ENCODE measurements at places on chromosomes 12 and 14.

DNA sequence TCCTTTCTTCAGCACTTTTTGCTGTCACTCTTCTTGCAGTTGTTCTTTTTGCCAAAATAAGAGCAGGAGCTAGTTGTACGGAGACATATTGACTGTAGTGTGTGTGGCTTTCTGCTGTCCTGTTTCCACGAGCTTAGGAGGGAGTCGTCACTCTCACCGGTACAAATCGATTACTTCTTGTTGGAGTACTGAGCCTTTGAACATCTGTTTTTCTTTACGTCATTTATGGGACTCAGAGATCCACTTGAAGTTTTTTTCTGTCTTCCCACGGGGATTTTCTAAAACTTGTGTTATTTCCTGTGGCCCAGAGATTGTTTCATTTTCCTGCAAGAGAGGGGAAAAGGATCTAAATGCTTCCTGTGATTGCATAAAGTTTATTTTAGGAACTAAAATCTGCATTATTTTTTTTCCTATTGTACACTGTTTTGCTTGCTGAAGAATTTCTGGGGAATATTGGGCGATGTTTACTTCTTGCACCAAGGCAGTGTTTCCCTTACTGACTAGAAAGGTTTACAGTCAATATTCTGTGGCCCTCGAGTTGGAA, 199.8 kb upstream of the ARHGAP5 start:
- no peak for DNase-seq

- no peak for DNase-seq
These were observed 34.9 kb downstream of the AEBP2 start for GRCh38 chr12:19474147-19474546.

DNA sequence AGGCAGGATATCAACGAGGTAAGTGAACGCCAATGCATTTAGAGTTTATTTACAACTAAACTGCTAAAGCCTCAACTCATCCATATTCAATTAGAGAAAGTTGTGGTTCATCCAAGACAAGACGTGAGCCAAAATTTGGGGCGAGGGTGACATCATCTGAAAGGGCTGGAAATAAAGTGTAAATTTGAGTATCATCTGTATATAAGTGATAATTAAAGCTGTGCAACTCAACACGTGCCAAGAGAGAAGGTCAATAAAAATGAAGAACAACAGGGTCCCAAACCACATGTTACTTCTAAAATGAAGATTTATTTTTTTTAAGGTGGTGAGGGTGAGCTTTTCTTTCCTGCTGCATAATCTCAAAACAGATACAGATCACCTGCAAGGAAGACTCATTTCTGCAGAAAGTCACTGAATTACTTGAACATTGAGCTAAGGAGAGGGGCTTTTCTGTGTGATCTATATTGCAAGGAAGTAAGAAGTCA, 203.6 kb downstream of the EFCAB11 start:
- DNase-seq, result peak; percentile 64

GRCh38 chr14:104130974-104131651, 7.3 kb upstream of the KIF26A start:
- peak; percentile 40 for DNase-seq

GRCh38 chr12:104304261-104305009, 896 bp downstream of the EID3 start:
- DNase-seq, result no peak

DNA sequence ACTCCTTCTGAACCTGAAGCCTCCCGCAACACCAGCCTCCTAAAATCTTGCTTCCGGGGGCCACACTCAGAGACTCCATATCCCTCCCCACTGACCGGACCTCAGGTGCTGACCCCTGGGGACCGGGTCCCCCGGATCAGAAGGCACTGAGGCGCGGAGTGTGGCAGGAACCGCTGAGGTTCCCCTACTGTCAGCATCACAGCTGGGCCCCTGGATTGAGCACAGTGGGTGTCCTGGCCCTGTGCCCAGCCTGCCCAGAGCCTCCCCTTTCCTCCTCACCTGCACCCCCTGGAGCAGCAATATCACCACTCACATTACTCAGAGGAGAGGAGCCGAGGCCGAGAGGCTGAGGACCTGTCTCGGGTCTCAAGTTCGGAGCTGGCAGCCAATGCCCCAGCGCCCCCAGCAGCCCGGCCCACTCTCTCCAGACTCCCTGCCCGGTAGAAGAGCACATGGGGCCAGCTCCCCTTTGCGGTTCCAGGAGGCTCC, 101.2 kb upstream of the EIF5 start:
- no peak for DNase-seq

DNA sequence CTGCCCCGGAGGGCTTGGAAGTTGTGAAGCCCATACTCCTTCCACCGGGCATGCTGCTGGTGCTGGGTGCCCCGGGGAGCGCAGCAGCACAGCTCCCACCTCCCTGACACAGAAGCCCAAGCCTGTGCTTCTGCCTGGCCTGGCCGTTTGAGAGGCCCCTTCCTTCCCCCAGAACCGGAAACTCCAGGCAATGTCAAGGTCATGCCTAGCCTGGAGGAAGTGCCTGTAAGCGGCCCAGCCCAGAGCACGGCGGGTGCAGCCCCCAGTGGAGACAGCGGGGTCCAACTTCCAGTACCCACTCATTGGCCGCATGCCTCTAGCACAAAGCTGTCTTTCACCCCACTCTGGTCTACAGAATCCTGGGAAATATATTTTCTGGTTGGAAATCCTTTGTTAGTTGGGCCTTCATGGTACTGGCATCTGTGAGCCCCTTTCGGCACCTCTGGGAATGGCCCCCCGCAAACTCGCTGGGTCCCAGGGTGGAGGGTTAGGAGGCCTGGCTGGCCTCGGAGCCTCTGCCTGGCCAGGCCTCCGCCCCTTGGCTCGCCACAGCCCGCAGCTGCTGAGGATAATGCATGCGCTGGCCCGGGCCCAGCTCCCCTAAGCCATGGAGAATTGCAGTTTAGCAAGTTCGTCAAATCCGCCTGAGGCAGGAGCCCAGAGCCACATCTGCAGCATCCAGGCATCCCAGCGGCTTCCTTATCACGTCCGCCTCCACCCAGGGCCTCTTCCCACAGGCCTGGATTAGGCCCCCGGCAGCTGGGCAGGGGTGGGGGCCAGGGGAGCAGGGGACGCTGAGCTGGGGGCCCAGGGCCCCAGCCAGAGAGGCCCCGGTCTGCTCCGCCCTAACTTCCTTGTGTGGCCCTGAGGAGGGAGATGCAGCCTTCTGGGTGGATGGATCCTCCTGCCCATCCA, 48.9 kb upstream of the DLK1 start:
- DNase-seq, result no peak

DNA sequence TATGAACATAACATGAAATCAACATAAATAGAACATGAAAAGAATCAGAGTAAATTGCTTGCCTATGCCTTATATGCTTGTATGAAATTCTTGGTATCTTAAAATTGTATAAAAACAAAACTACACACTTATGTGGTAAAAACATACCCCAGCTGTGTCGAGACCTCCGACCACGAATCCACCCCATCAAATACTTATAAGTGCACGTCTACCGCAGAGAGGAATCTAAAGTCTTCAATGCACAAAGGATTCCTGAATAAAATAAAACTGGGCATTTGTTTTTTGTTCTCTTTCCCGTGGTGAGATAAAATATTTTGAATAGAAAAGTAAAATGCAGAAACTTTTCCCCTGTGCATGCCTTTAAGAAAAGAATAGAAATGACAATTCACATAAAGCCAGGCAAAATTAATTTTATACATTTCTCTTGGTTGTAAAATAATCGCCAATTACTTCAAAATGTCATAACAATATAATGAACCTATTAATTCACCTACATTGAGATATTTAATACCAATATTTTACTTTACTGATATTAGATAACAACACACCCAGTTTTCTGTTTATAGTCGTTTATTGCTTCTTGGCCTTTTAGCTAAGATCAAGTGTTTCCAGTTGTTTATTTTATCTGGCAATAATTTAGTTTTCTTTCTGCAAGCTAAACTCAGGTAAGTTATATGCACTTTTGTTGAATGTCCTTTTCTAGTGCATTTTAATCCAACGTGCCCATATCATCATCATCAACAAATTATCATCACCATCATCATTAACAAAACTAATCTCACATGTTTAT, 1.0 kb downstream of the KLRK1 start:
- DNase-seq, result no peak

GRCh38 chr14:52380294-52380693, 66.2 kb downstream of the PTGER2 start:
- no peak for DNase-seq

- DNase-seq, result no peak
These were observed 8.4 kb upstream of the CALM1 start for GRCh38 chr14:90388437-90388836.

- DNase-seq, result no peak
These were observed 267.8 kb downstream of the KTN1 start for GRCh38 chr14:55847766-55848165.

GRCh38 chr12:6271281-6271680, 39.2 kb upstream of the PLEKHG6 start:
- no peak for DNase-seq

DNA sequence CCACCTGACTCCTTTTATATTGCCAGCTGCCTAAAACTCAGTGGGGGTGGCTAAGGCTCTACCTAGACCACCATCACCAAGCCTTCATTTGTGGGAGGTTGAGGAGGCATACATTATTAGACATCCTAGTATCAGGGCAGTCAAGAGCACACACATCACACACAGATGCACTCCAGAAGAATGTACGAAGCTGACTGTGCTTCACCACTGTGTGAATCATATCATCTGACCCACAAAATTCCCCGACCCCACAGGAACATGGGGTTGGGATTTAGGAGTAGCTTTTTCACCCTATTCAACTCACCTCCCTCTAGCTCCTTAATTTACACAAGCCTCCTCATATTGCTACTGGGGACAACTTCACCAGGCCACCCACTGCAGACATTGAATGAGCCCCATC, 64.8 kb upstream of the BDKRB2 start:
- no peak for DNase-seq

DNA sequence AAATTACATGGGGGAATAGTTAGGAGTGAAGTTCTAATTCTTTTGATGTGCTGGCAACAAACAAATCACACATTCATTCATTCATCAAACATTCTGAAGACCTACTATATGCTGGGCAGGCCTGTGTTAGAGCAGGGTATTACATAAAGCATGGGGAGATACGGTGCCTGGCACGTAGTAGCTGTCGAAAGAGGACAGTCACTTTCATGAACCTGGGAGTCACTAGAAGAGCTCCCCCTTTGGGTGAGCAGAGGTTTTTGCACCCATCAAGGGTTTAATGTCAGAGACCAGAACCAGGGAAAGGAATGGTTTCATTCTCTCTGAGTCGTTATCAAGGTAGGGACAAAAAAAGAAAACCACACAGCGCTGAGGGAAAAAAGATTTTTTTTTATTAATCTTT, 10.0 kb downstream of the LHX5 start:
- DNase-seq, result no peak

DNA sequence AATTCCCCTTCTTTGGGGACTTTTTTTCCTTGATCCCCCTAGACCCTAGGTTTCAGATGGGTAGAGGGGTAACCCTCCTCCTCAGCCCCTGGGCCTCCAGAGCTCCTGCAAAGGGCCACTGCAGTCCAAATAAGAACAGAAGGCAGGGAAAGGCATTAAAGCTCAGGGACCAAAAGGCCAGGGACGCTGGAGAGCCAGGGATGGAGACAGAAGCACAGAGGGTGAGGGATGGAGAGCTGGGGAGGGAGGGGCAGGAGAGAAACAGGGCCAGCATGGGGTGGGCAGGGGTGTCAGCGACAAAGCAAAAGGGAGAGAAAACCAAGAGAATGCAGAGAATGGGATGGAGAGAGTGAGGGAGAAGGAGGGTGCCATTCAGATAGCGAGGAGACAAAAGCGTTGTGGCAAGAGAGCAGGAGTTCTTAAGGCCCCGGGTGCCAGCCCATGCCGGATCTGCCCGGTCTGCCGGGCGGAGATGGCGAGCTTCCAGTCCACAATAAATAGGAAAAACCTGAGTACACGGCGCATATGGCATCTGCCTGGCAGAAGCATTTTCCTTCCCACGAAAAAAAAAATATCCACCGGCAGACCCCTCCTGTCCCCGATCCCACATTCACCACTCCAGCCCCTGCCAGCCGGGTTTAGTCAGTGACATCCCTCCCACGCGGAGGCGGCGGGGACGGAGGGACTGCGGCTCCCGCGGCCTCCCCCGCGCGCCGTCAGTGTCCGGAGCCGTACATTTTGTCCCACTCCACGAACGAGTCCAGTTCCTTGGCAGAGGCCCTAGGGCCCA, 28.6 kb downstream of the FIGNL2 start:
- DNase-seq, result no peak

DNA sequence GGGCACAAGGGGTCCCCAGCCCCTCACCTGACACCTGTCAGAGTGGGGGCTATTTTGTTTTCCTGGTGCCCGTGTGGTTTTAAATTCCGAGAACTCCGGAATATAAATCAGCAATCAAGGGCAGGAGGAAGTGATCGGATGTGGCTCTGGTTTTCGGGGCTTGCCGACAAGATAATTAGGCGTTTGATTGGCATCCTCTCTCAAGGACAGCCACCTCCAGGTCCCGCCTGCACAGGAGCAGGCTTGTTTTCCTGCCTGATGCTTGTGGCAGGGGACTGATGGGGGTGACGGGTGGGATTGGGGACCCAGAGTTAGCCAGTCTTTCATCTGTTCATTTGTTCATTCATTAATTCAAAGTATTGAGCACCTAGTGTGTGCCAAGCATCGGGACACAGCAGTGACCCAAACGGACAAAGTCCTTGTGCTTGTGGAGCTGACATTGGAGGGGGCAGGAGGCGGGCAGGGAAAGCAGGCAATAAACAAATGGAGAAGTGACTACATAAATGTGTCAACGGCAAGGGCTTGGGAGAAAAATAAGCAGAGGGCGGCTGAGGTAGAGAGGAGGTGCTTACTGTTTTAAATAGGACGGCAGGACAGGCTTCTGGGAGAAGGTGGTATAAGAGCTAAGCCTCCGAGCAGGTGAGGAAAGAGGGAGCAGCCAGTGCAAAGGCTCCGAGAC, 166.5 kb downstream of the PHETA1 start:
- DNase-seq, result no peak

DNA sequence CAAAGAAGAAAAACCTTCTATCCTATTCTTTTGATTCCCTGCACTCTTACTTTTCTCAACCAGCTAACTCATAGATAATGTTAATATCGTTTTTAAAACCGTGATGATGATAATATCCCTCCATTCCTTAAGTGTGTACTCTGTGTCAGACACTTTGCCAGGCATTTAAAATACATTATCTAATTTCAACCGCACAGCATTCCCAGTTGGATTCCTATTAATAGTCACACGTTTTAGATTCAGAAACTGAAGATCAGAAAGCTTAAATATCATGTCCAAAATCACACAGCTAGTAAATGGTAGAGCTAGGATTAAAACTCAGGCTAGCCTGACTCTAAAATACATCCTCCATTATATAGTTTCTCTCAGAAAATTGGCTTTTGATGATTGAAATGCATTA, 366.0 kb downstream of the NELL2 start:
- DNase-seq, result no peak

DNA sequence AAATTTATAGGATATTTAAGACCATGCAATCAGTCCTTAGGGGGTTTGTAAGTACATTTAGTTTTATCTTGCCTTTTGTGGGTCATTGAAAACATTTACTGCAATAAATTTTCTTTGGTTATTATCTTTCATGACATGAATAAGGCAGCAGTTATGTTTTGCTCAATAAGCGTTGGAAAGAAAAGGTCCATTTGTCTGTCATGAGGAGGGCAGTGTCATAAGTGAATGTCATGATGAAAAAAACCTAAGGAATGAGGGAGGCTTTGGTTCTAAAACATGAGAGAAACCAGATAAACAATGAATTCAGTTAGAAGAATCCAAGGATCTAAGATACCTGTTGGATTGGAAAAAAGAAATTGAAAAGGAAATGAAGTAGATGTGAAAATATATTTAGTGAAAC, 209.4 kb downstream of the NAV3 start:
- no peak for DNase-seq

GRCh38 chr14:94051115-94051514, 25.0 kb downstream of the OTUB2 start:
- DNase-seq, result peak; percentile 13

GRCh38 chr14:93014058-93015023, 91.4 kb downstream of the CHGA start:
- no peak for DNase-seq

GRCh38 chr12:1436015-1436414, 158.4 kb downstream of the FBXL14 start:
- no peak for DNase-seq
